NCI-H1092 treated with DMSO at 0.1 percent for 48 hours (cell line): ENCODE measurements at places on chromosomes 12 and 14.
A peak's percentile ranks its signal among the peaks of the same experiment; 100 is the strongest.

GRCh38 chr14:22721213-22721612 lies 45.3 kb upstream of the OXA1L start:
- DNase-seq = no peak

GRCh38 chr14:73102806-73103497 lies 33.4 kb upstream of the PSEN1 start:
- no peak for DNase-seq

GRCh38 chr12:8034802-8035201 lies 2.3 kb downstream of the FOXJ2 start:
- no peak for DNase-seq

GRCh38 chr12:108253540-108253939 lies 85.6 kb downstream of the CMKLR1 start:
- DNase-seq = no peak

GRCh38 chr12:105078712-105079570 lies 5.3 kb downstream of the ALDH1L2 start:
- no peak for DNase-seq

GRCh38 chr12:96698965-96699364 lies 208.1 kb upstream of the NEDD1 start:
- no peak for DNase-seq

DNA sequence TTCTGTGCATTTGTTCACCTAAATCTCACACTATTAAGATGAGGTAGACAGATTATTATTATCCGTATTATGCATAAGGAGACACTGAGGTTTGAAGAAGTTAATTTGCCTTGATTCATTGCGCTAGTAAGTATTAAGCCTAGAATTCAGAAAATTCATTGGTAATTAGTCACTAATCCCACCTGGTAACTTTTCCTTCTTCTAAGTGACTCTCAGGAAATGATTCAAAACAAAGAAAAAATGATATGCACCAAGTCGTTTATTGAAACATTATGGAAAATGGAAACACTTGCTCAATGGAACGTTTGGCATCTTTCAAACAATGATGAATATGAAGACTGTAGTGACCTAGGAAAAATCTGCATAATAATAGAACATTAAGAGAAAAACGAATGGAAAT lies 15.2 kb downstream of the RFX4 start:
- DNase-seq = no peak

- no peak for DNase-seq
Observed at GRCh38 chr12:41287500-41288141, 99.5 kb downstream of the PDZRN4 start.

DNA sequence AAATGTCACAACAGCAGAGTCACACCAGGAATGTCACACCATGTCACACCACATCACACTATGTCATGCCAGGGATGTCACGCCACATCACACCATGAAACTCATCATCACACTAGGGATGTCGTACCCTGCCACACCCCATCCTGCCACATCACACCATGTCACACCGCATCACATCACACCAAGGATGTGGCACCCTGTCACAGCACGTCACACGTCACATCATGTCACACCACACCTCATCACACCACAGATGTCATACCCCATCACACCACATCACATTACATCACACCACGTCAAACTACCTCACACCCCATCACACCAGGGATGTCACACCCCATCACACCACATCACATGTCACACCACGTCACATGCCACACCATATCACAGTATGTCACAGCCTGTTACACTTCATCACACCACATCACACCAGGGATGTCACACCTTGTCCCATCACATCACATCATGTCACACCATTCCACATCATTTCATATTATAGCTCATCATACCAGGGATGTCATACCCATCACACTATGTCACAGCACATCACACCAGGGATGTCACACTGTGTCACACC lies 90.9 kb downstream of the TMEM121 start:
- DNase-seq = no peak

DNA sequence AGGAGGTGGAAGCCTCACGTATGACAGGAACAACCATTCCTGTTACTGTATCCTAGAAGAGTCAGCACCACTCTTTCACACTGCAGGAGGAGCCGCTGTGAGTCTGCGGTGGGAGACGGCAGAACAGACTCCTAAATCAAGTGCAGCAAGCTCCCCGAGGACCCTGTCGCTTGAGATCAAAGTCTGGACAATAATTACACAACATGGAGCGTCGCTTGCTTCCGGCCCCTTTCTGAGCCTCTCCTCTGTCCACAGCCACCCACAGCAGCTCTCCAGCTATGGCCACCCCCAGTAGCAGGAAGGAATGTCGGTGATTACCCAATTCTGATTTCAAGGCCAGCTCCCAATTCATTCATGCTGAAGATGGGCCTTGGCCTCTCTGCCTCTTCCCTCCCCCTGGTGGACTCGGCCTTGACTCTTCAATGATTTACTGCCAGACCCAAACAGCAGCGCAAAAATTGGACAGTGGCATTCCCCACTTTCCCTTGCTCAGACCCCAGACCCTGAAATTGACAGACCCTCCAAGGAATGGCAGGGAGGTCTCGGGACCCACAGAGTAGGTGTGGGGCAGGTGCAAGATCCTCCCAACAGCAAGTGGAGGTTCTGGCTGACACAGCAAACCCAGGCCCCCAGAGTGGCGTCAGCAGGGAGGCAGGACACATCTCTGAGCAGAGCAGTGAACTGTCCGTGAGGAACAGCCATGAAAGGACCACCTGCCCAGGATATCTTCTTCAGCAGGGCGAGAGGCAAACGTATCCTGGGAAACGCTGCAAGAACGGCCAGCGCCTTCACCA lies 272.7 kb upstream of the DIO3 start:
- no peak for DNase-seq

- DNase-seq = no peak
Observed at GRCh38 chr14:89255012-89255411, 162.0 kb downstream of the FOXN3 start.

DNA sequence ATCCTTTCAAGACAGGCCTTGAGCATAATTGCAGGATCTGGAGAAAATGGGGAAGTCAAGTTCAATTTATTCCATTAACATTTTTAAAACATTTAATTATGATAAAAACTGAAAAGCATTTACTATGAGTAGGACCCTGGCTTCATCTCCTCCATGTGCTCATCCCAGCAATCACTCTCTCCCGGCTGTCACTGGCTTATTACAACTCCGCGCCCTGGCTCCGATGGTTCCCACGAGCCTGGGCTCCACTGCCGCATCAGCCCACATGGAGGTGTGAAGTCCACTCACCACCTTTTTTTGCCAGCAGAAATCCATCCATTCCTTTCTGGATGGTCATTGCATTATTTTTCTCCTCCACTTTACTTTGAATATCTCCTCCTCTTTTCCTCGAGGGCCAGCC lies 194.4 kb downstream of the EMP1 start:
- DNase-seq = no peak

DNA sequence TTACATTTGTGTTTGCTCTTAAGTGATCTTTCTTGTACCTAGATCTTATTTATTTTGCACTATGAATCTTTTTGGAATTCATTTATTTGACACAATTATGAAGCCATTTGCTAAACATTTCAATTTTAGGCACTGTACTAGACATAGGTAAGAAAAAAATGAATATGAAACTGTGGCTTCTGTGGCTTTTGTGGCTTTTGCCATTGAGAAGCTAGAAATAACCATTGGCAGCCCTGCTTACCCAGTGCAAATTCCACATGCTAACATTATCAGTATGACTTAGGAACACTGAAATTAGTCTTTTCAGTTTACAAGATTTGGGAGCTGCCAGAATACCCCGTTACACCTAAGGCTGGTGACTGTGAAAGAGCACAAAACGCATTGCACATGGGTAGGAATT lies 60.1 kb downstream of the FSCB start:
- DNase-seq = no peak

GRCh38 chr14:61368781-61369453 lies 47.5 kb downstream of the PRKCH start:
- no peak for DNase-seq

GRCh38 chr14:38592764-38593442 lies 337.0 kb upstream of the CLEC14A start:
- no peak for DNase-seq

DNA sequence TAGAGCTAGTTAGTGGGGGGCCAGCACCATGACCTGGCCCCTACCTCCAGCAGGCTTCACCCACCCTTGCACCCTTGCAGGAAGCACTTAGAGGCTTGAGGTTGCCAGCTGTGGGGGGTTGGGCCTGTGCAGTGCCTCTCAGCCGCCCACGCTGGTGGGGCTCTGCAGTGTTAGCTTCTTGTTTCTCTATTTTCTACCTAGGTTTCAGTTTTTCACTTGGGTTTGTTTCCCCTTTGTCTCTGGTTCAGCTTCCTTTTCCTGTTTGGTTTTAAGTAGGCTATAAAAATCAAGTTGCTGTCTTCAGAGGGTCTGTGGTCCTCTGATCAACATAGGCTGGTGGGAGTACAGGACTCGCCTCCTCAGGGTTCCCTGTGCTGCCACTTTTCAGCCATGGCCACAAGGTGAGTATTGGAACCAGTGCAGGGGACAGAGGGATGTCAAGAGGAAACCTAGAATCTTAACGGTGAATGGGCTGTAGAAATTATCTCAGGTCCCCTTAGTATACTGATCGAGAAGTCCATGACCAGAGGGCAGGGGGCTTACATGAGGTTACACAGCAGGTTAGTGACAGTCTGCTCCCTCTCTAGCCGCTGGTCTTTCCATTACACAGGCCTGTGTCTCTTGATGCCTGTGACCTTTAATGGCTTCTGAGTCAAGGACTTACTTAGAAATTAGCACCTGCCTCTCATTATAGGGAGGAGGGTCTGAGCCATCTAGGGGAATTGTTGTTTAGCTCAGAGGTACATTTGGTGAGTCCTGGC lies at the start of gene EVL:
EVL (plus strand) TSS at position 312 of the 761 bp plus-strand sequence; CDS start at position 391, 79 bp downstream.
- no peak for DNase-seq

- no peak for DNase-seq
Observed at GRCh38 chr12:69906411-69907216, 81.6 kb downstream of the MYRFL start.

GRCh38 chr12:95105540-95105939 lies 32.1 kb upstream of the NR2C1 start:
- no peak for DNase-seq

DNA sequence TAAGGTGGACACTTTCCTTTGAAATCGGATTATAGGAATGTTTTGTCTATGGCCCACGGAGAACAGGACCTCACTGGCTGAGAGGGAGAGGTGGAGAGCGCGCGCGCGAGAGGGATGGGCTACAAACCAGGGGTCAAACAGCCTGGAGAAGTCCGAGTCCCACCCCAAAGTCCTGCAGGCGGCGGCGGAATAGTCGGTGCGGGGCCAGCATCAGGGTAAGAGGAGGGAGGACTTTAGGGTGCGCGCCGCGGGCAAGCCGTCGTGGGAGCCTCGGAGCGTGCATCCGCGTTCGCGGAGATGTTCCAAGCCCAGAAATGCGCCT lies 3.3 kb upstream of the HOXC8 start:
- no peak for DNase-seq

- DNase-seq = peak; percentile 94
Observed at GRCh38 chr14:76919431-76920330, 93.5 kb downstream of the LRRC74A start.

- DNase-seq = no peak
Observed at GRCh38 chr14:54901380-54902142, 1.1 kb downstream of the GCH1 start.

DNA sequence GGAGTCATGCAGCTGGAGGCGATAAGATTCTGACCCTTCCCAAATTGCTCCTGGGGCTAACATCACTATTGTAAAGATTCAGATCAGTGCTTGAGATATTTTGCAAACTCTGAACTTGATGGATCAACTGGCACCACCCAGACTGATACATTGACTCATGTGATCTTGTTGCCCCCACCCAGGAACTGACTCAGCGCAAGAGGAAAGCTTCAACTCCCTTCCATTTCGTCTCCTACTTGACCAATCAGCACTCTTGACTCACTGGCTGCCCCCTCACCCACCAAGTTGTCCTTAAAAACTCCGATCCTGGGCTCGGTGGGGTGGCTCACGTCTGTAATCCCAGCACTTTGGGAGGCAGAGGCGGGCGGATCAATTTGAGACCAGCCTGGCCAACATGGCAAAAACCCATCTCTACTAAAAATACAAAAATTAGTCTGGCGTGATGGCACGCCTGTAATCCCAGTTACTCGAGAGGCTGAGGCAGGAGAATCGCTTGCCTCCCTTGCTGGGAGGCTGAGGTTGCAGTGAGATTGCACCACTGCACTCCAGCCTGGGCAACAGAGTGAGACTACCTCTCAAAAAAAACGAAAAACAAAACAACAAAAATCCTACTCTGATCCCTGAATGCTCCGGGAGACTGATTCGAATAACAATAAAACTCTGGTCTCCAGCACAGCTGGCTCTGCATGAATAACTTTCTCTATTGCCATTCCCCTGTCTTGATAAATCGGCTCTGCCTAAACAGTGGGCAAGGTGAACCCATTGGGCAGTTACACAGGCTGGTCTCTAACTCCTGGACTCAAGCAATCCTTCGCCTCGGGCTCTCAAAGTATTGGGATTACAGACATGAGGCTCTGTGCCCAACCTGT lies 9.8 kb upstream of the ARF6 start:
- no peak for DNase-seq

- no peak for DNase-seq
Observed at GRCh38 chr12:48894271-48894670, 28.6 kb upstream of the RND1 start.

GRCh38 chr12:53514628-53515290 lies 7.5 kb upstream of the NPFF start:
- DNase-seq = no peak

GRCh38 chr14:102029956-102030355 lies 56.9 kb downstream of the HSP90AA1 start:
- no peak for DNase-seq

DNA sequence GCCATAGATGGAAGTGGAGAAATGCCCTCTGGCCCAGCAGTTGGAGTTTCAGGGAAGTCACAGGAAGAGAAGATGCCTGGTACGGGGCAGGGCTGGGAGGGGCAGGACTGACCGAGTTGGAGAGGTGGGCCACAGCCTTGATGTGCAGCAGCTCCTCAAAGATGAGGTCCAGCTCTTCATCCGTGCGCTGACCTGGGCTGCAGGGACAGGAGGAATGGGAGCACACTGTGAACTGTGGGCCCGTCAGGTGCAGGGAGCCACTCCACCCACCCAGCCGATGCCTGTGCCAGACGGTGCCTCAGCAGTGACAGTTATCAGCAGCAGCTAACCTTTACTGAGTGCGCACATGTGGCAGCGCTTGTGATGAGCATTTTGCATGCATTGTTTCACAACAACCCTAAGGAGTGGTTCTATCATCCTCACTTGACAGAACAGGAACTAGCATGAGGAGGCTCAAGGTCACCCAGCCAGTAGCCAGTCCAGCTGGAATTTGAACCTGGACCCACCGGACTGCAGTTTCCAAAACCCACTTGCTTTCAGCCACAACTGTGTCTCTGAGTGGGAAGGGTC lies 8.4 kb downstream of the RAPGEF3 start:
- no peak for DNase-seq

DNA sequence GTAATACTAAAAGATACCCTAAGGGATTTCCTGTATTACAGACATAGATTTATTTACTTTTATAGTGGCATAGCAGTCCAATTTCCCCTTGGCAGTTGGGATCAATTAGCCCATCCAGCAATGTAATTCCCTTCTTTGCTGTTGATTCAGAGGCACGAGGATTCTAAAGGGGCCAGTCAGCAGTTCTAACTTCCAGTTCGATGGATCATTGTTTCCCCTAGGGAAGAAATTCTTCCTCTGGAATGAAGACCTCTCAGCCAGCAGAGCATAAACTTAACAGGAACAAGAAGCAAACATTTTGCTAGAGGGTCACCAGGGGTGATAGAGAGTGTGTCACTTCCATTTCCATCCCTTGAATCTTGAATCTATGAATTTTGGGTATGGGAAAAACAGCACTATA lies 395.7 kb upstream of the NOVA1 start:
- DNase-seq = no peak
